ENCODE measurements at places on chromosomes 2 and 18.

DNA sequence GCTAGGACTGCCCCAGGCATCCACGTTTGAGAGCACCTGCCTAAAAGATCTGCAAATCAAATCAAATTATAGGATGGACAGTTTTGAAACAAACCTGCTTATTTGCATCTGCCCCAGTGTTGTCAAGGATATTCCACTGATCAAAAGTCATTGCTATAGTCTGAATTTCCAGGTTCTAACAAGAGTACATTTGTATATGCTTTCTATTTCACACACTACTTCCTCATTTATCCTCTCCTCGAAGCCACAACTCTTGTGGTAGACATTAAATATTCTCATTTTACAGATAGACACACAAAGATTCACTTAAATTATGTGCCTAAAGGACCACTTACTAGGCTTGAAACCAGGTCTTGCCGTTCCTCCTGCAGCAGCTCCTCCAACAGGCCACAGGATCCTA lies 11.9 kb upstream of the TET3 start:
- DNase-seq: no peak

- no peak for DNase-seq
These were observed 425.4 kb upstream of the MMADHC start for GRCh38 chr2:150012986-150013385.

GRCh38 chr2:149290662-149291061 lies 39.7 kb upstream of the LYPD6 start:
- DNase-seq: no peak

DNA sequence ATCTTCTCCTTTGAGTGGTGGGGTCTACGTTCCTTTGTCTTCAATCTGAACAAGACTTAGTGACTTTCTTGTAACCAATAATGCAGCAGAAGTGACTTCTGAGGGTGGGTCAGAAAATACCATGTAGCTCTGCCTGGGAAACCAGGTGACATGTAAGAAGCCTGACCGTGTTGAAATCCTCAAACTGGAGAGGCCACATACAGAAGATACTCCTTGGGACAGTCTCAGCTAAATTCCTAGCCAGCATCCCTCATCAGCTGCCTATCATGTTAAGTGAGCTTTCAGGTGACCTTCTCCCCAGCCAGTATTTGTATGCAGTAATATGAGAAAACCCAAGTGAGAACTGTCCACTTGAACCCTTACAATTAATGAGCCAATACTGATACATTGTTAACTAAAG lies 27.0 kb downstream of the PPM1B start:
- no peak for DNase-seq

- no peak for DNase-seq
These were observed 38.2 kb downstream of the SESTD1 start for GRCh38 chr2:179226203-179226960.

- DNase-seq: no peak
These were observed 8.6 kb downstream of the SH3BP4 start for GRCh38 chr2:234960175-234961088.

GRCh38 chr2:190545555-190546385 lies 11.2 kb upstream of the NEMP2 start:
- DNase-seq: no peak

DNA sequence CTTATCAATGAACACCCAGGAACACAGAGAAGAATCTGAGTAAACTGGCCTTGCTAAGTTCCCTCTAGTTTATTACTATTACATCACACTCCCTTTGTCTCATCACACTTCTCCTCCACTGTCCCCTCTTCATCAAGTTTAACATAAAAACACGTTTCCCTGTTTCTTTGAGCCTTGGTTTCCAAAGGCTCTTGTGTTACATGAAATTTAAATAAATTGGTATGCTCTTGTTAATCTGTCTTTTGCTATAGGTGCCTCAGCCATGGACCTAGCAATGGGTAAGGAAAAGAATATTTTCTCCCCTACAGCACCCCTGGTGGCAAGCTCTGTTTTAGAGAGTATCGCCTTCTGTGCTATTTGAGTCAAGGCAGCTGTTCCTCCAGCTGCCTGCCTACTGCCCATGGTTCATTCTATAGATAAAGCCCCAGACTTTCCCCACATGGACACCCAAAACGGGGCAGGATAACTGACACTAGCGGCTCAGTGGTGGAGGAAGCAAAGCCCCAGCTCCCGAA lies 31.8 kb downstream of the TGIF1 start:
- no peak for DNase-seq

DNA sequence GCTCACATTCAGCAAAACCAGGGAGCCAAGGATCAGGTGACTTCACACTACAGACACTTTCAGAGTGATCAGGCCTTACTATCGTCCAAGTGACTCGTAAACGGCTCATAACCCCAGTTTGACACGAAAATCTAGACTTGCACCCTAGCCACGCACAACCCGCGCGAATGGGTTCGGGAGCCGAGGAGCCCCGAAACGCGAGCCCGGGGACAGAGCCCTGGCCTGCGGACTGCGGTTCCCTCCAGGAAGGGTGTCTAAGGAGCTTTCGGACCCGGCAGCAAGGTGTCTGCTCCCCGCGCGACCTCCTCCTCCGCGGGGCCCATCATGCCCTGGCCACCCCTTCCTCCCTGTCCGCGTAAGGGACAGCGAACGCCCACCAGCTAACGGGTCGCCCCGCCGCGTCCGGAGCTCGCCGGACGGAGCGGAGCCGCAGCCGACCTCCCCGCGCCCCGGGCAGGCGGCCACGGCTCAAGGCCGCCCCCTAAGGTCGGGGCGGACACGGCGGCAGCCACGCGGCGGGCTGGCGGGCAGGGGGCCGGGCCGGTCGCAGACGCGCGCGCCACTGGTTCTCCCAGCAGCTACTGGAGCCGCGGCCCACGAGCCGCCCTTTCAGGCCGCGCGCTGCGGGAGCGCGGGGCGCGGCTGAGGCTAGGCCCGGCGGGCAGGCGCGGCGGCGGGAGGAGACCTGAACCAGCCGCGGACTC lies 575 bp downstream of the ATL2 start:
- peak; percentile 84 for DNase-seq

DNA sequence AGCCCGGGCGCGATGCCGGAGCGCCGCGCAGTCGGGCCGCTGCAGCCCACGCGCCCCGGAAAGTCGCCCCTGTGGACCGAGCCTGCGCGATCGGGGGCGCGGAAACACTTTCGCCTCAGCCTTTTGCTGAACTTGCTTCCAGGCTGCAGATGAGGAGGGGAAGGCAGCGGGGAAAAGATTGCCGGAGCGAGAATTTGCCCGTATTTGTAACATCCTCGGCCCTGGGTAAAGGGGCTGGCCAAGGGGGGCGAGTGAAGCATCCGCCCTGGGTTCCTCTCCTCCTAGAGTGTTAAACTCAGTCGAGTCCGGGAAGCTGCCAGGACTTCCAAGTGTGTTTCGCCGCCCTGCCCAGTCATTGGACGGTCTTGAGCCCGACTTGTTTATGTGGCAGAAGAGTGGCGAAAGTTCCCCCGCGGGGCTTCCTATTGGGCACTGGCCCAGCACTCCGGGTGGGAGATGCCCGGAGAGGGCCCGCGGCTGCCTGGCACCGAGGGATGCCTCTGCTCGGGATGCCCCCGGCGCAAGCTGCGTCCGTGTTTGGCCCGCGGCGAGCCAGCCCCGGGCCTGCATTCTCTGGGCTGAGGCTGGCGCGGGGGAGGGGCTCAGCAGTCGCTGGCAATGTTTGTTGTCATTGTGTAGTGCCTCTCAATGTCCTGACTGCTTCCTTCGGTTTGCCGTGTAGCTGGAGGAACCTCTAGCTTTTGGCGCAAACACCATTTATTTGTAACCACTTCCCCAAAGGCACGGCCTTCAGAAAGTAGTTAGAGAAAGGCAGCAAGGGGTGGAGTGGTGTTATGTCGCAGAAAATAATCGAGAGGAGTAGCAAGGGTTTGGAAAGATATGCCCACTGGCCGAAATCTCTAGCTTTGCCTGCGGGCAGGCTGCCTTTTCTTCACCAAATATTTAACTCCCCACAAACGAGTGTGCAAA lies 1.1 kb downstream of the CYBRD1 start:
- peak; percentile 46 for DNase-seq

- DNase-seq: no peak
These were observed 20.7 kb upstream of the PLB1 start for GRCh38 chr2:28475088-28475595.

- DNase-seq: no peak
These were observed 65.6 kb downstream of the ZFP36L2 start for GRCh38 chr2:43160778-43161177.

- no peak for DNase-seq
These were observed 709.5 kb upstream of the ACVR2A start for GRCh38 chr2:147135376-147135775.

GRCh38 chr2:211744379-211744778 lies 794.2 kb downstream of the ERBB4 start:
- DNase-seq: no peak

- peak; percentile 37 for DNase-seq
These were observed 135.1 kb downstream of the GFPT1 start for GRCh38 chr2:69251943-69252342.

DNA sequence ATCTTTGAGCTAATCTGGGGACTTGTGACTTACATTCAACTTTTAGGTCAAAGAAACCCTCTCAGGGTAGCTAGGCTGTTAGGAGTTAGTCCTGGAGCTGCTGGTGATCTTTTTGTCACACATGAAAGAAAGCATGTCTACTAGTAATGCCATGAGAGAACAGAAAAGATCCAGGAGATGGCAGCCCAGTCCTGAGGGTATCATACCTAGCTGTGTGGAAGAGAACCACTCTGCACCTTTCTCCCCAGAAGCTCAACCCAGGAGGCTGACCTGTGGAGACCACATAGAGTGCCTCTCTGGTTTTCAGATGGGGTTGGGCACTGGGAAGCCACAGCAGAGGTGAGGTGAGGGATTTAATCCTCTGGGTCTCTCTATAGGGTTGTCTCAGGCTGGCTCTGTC lies 460.2 kb upstream of the UBE2E3 start:
- no peak for DNase-seq

DNA sequence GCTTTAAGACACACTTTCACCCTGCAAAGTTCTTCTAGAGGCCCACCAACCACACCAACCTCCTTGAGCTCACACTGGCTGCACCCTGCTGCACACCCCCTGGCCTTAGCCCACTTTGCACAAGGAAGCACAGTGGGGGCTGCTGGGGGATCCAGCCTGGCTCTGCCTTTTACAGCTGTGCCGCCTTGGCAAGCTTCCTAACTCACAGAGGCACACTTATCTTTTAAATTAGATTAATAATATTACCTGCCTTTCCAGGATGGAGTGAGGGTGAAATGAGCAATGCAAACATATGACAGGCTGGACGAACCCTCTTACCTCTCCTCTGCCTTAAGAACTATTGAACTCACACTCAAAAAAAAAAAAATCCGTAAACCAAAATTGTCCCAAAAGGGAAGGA lies 715.8 kb upstream of the ID2 start:
- DNase-seq: no peak

- no peak for DNase-seq
These were observed 611.6 kb upstream of the VRK2 start for GRCh38 chr2:57434972-57435371.

GRCh38 chr18:32881009-32881408 lies 108.2 kb upstream of the KLHL14 start:
- no peak for DNase-seq

GRCh38 chr2:13682540-13683272 lies 949.8 kb upstream of the LRATD1 start:
- peak; percentile 38 for DNase-seq

DNA sequence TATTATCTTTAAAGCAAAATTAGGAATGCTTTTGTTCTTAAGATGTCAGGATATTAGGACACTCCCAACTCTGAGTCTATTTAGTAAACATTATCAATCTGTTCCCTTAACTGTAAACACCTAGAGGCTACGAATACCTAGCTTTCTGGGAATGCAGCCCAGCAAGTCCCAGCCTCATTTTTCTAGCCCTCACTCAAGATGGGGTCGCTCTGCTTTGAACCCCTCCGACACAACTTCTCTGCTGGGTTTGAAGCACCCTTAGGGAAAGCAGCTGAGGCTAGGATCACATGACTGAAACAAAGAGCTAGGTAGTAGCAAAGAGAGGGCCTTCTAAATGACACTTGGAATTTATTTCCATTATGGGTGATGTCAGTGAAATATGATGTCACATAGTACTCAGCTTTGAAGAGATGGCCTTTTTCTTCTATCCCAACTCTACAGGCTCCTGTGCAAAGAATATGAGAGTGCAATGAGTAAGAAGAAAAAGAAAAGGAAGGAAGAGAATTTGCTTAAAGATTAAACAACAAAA lies 114.7 kb downstream of the CSRNP3 start:
- DNase-seq: no peak

GRCh38 chr2:85987266-85988174 lies 98.7 kb upstream of the ST3GAL5 start:
- DNase-seq: no peak

GRCh38 chr2:235283246-235283645 lies 210.6 kb upstream of the AGAP1 start:
- DNase-seq: no peak

- no peak for DNase-seq
These were observed 65.0 kb downstream of the NFATC1 start for GRCh38 chr18:79460481-79461300.

DNA sequence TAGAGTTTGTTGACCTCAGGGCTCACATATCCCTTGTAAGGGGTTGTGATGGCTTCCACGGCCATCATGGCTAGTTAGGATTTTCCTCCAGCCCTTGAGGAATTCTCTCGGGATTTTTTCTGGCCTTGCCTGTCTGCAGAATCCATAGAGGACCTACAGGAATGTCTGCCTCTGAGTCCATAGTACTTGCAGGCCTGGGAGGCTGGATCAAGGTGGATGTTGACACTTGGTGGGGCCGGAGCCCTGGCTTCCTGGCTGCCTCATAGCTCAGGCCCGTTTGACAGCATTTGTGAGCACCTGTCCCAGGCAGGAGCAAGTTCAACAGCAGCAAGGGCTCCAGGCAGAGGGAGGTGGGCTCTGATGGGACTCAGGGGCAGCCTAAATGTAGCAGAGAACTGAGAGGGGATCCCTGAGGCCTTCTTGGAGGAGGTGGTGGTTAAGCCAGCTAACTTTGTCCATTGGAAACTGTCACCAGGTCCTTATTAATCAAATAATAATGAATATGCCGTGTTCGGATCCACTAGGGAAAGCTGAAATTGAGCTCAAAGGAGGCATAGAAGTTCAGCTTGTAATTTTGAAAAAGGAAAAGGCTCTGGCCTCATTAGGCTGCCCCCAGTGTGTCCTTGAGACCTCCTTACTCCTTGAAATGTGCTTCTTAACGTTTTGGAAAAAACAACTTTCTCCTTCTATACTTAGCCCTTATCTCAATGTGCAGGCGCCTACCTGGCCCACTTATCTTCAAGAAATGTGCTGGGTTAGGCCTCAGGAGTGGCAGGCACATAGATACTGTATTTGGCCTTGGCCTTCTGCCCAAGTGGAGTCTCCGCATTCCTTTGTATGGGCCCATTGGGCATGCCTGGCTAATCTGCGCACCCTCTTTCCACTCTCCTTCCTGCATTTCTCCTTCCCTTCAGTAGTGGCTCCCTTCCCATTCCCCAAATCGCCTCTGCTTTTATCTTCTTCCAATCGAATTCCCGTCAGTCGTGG lies 66.9 kb downstream of the HPCAL1 start:
- DNase-seq: no peak

Data from A549 (cell line).